ENCODE measurements at places on chromosomes 6 and 20.

DNA sequence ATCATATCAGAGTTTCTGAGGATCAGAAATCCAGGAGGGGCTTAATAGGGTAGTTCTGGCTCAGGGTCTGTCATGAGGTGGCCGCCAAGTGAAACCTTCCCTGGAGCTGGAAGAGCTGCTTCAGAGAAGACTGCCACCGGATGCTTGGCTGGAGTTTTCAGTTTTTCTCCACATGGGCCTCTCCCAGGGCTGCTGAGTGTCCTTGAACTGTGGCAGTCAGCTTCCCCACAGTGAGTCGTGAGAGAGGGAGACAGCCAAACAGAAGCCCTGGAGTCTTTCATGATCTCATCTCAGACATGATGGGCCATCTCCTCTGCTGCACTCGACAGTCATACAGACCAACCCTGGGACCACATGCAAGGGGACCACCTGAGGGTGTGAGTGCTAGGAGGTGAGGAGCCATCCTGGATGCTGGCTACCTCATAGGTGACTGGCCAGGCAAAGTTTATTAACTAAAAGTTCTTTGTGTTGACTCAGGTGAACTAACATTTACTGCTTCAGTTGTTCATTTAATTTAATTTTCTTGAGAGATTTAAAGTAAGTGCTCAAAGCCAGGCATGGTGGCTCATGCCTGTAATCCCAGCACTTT lies 71.5 kb downstream of the SHLD1 start:
- no peak for DNase-seq

- DNase-seq = no peak
Observed at GRCh38 chr20:9884666-9885065, 45.8 kb upstream of the PAK5 start.

- no peak for DNase-seq
Observed at GRCh38 chr20:14536738-14537137, 199.3 kb upstream of the FLRT3 start.

DNA sequence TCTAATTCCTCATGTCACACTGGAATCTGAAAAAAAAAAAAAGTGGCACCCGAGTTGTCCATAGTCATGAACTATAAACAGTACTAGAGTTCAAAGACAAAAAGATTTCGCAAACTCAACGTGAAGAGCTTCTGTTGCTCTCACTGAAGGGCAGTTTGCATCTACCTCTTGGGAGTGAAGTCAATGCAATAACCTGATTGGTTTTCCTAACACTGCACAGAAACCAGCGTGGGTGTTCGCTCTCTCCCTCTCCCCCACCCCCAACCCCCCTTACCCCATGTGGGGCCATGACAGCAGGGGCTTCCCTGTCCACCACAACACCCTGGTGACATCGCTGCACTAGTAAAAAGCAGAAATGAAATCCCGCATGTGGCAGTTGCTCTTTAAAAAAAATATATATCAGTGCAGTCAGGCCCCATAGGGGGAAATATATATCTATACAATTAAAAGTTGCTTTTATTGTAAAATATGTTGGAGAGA lies 66.9 kb downstream of the GMPR start:
- peak; percentile 61 for DNase-seq

- no peak for DNase-seq
Observed at GRCh38 chr6:152554851-152555250, 82.3 kb downstream of the SYNE1 start.

DNA sequence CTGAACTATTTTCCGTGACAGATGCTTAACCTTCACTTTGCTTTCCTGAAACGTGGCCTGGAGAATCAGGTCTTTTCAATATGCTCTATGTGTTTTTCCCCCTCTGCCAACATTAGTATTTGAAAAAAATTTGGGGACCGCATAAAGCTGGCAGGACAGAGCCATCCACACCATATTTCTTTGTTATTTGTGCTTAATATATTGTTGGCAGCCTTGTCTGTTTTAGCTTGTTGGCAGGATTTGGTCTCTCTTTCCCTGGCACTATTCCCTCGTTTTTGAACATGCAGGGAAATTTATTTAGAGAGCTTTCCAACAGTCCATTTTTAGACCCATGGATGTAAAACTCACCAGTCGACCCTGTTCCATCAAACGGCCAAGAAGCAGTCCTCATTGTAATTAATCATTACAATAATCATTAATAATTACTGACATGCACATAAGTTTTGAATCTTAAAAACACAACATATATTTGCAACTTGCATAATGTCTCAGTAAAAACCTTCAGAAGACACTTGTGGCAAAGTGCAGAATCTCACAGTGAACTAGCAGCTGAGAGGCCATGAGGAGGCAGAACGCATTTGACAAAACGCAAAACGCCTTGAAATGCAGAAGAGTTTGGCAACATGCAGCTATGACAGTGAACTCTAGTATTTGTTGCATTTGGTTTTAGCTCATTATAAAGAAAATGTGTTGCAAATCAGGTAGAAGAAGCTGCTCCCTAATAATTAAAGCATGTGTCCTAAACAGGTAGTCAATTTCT lies 514.2 kb downstream of the C6orf118 start:
- no peak for DNase-seq

DNA sequence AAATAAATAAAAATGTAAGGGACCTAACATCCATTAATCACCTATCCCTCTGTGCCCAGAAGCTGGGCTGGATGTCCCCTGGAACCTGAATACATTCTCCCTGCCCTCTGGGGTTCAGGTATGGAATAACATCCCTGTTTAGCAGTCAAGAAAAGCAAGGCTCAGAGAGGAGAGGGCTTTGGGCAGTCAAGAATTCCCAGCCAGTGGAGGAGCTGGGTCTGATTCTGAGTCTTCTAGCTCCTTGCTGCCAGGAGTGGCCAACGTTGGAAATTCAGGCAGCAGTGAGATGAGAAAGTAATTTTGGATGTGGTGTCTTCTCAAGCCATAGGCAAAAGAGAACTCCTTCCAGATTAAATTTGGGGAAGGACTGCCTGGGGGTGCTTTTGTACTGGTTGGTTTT lies 42.6 kb upstream of the ZNFX1 start:
- DNase-seq = no peak

DNA sequence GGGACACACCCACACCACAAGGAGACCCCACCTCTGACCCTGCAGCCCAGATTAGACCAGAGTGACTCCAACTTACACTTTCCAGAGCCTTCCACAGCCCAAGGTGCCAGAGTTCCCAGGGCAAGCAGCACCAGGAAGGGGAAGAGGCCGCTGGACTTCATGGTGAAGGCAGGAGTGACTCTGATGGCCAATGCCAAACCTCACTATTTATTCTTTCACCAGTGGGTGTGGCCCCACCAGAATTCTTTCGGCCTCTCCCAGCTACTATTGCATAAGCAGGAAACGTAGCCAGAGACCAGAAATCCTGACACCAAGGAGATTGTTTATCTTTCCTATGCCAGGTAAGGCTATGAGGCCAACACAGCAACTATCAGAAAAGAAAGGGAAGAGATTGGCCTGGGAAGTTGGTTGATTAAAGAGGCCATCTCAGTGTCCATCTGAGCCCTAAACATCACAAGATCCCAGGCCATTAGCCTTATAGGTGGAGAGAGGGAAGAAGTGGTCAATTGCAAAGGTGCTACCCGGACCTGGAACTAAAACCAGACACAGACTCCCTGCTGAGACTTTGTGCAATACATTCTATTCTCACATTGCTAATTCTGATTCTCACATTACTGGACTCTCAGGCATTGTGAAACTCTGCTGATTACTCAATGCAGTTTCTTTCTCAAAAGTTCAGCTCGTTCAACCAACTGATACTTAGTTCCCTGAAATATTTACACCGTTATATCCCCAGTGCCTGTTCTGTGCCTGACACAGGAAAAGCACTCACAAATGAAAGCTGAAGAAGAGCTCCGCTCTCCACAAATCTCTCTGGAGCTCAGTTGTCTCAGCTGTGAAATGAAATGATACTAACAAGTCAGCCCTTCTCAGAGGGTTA lies at the start of gene SLPI:
Gene SLPI, minus strand, starts transcription at position 182 of the 880 bp plus-strand sequence. Its CDS starts 21 bp downstream, at position 161.
- DNase-seq = no peak

GRCh38 chr6:16548121-16548520 lies 213.1 kb downstream of the ATXN1 start:
- DNase-seq = no peak

- no peak for DNase-seq
Observed at GRCh38 chr20:63934271-63935068, 21.7 kb downstream of the UCKL1 start.

GRCh38 chr6:91443405-91443804 lies 856.5 kb upstream of the MAP3K7 start:
- DNase-seq = no peak

DNA sequence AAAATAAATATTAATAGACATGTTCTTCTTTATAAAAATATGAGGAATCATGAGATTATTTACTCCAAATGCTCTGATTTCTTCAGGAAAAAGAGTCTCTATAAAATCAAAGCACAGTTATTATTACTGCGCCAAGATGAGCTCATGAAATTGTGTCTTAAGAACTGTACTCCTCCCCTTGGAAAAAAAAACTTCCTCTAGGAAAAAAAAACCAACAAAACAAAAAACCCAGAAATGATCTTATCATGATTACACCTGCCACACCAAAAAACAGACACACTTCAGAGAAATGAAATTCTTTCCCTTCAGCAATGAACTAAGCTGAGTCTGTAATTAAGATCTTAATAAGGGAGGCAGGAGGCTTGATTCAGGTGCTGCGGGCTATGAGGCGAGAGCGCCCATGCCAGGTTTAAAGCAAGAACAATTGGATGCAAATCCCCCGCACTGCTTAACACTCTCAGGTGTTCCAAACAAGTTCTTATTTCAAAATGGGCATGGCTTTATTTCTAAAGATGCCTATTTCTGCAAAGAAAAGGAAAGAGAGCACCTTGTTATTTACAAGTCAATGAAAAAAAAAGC lies 9.1 kb downstream of the NEDD9 start:
- DNase-seq = no peak

DNA sequence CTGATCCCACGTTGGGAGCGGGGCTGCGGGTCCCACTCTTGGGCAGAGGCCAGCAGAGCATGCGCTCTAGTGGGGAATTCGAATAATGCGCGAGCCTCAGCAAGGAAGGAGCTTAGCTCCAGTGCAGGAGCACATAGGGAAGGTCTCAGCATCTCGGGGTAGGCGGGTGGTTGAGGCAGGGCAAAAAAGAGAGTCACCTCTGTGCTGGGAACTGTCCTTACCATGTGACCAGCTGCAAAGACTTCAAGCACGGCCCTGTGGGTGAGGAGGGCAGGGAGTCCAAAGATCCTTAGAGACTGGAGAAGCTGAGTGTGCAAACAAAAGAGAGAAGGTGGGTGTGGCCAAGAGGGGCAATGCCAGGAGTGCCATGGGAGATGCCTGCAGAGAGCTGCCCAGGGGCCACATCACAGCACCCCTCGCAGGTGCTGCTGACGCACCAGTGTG lies 79.2 kb upstream of the CD93 start:
- DNase-seq = no peak

- DNase-seq = no peak
Observed at GRCh38 chr20:32742322-32743236, 688 bp downstream of the COMMD7 start.

GRCh38 chr20:43955750-43956191 lies 41.1 kb downstream of the TOX2 start:
- no peak for DNase-seq

DNA sequence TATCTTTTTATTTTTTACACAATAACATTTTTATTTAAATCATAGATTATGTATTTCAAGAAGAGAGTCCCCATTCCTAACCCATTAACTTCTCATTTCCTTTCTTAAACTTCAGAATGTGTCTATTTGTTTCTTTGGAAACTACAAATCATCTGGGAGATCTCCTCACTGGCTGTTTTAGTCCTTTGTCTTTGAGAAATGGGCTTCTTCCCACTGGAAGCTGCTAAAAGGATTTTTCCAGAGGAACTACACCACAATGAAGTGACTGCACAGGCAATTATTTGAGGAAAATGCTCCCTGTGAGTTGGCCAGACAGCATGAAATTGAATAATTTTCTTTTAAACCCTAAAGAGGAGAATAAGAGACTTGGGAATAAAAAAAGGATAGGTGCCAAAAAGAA lies 119.1 kb downstream of the TENT5A start:
- DNase-seq = no peak
